ENCODE measurements at places on chromosomes 6 and 20.

- DNase-seq: no peak
Measured at GRCh38 chr6:7939864-7940228, 29.3 kb upstream of the TXNDC5 start.

- no peak for DNase-seq
Measured at GRCh38 chr6:153484056-153484455, 353.0 kb upstream of the RGS17 start.

GRCh38 chr6:166310634-166311033 is 2.4 kb upstream of the PRR18 start:
- DNase-seq: no peak

- DNase-seq: no peak
Measured at GRCh38 chr6:93447874-93448273, 28.5 kb upstream of the EPHA7 start.

DNA sequence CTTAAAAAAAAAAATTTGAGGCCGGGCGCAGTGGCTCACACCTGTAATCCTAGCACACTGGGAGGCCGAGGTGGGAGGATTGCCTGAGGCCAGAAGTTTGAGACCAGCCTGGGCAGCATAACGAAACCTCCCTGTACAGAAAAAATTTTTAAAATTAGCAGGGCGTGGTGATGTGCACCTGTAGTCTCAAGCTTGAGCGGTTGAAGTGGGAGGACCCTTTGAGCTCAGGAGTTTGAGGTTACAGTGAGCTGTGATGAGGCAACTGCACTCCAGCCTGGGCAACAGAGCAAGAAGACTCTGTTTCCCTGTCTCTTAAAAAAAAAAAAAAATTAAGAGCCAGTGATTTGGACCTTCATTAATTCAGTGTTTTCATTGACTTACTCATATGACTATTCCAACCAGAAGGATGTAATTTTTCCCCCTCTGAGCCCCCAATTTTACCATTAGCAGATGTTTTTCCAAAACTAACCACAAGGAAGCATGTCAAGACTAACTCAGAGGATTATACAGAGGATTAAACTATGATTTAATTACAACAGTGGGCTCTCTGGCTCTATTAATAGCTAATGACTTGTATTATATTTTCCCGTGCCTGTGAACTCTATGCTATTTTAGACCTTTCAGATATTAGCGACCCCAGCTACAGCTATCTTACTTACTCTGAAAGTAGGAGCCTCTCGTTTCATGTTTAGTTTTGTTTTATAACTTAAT is 75.1 kb downstream of the ARID1B start:
- no peak for DNase-seq

- DNase-seq: no peak
Measured at GRCh38 chr6:147618927-147619326, 110.4 kb downstream of the SAMD5 start.

DNA sequence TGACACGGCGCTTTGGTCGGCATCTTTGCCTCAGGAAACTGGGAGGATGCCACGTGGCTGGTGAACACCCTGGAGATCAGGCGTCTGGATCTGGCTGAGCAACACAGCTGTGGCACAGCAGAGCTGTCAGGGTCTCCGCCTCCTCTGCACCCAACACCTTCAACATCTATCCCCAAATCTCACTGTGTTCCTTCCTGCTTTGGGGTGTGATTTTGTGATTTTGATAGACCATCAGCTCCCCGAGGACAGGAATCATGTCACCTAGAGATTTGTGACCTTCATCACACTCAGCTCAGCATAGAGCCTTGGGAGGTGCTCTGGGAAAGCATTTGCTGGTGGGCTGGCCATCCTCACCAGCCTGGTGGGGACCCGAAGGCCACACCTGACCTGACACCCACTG is 203.7 kb upstream of the FOXQ1 start:
- no peak for DNase-seq

- DNase-seq: no peak
Measured at GRCh38 chr6:11398451-11399326, 138.9 kb upstream of the TMEM170B start.

DNA sequence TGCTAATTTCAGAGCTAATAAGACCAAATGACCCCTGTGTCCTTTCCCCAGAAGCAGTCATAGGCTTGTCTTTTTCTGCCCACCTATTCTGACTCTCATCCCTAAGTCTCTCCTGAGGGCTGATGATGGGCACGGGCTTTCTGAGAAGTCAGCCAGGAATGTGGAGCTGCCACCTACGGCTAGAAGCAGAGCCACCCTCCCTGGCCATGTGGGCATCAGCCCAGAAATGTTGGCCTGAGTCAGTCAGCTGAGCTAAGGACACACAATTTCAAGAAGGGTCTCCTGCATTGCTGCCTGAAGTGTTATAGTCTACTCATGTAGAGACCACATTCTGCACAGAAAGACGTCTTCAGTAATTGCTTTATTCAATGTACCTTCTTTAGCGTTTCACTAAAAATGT is 17.1 kb downstream of the MYLIP start:
- DNase-seq: no peak

DNA sequence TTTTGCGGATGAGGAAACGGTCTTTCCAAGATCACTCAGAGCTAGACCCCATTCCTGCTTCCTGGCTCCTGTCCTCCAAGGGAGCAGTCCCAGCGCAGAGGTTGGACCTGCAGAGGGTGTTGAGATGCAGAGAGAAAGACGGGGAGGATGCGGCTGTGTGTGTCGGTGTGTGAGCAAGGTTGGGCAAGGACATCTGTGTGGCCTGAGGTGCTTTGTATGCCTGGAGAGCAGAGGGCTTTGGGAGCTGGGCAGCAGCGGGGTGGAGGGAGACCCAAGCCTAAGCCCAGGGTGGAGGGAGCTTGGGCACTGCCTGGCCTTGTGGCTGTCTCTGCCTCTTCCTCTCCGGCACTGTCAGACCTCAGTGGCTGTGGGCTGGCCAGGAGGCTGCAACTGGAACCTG is 147.4 kb upstream of the RNF24 start:
- DNase-seq: no peak

- DNase-seq: no peak
Measured at GRCh38 chr6:119170103-119170446, 91.6 kb upstream of the FAM184A start.

DNA sequence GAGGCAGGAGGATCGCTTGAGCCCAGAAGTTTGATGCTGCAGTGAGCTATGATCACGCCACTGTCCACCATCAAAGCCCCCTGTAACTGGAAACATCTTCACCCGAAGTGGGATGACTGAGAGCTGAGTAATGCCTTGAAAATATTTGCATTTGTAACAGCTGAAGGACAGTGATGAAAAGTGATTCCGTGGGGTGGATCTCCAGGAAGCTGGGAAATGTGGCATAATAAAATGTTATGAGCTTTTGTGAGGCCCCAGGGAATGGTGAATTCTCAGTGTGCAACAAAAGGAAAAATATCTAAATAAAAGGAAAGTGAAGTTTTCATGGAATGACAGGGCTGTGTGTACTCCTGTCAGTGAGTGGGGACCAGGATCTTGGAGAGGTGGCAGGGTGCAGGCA is 92.0 kb downstream of the JAG1 start:
- DNase-seq: no peak

- DNase-seq: no peak
Measured at GRCh38 chr6:82906489-82906888, 159.2 kb downstream of the UBE3D start.
